Osteoblast (primary cell): ENCODE measurements at places on chromosomes 6 and 20. TPM values are rescaled to one million over a fixed set of nuclear protein-coding genes. Genes with fewer than 3 reads are reported as not detected.

NRSN1 gene
- not detected in 2 replicates for total RNA-seq

CCR6 gene
- total RNA-seq: not detected in 2 replicates

RAET1L gene
- not detected in 2 replicates for total RNA-seq

GRCh38 chr20:56628873-56629463 lies at the start of gene TFAP2C:
TFAP2C (plus strand) TSS chr20:56629306; CDS start chr20:56629545, 239 bp downstream.
- no peaks in the 10 kb centered on the region for H3K4me1 ChIP-seq
- H3K27ac ChIP-seq: no peak within 1 kb of the TSS
- H3K36me3 ChIP-seq: no peaks in the 10 kb centered on the region
- DNase-seq: peak; percentile 68

GRCh38 chr6:38346291-38347079 lies 293.2 kb downstream of the BTBD9 start:
- H3K4me1 ChIP-seq: peaks cover 32% of the 10 kb centered on the region
- peak overlapping the region; percentile 2 for H3K27ac ChIP-seq
- no peak overlapping the region for H3K4me3 ChIP-seq

- H3K27me3 ChIP-seq: no peaks in the 10 kb centered on the region
- H3K4me1 ChIP-seq: no peaks in the 10 kb centered on the region
- H3K4me3 ChIP-seq: no peak overlapping the region
- no peak overlapping the region for H3K27ac ChIP-seq
- no peaks in the 10 kb centered on the region for H3K36me3 ChIP-seq
- DNase-seq: no peak
Measured at GRCh38 chr6:39206250-39206721, 23.0 kb downstream of the KCNK5 start.

DNA sequence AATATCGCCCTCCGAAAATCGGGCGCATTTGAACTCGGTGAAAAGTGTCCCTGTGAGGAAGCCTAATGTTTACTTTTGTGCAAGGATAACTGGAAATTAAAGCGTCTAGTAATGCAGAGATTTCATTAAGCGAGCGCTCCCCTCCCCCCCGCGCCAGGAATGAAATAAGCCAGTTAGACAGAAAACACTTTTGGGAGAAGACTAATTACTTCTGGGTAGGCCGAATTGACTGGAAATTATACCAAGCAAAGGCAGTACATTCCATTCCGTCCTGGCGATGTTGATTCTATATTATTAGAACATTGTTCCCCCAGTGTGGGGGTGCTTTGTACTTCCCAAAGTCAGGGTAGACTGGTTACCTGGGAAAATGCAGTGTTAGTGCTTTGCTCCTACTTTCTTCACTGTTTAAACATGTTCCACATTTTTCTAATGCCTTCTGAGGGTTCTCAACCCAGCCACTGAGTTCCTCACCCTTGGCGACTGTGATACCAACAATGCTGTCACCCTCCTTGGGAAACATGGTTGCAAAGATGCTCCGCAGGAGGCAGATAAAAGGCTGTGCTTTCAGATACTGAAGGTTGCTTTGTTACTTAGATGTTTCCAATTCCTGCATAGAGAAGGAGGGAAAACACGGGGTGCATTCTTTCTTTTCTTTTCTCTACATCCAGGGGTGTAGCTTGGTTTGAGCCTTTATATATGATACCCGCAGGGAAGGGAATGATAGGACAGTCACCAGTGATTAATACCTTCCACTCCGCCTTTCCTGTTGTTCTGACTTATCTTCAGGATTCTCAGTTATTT lies 2.6 kb downstream of the GJA1 start:
- peaks cover 46% of the 10 kb centered on the region for H3K4me1 ChIP-seq
- H3K27me3 ChIP-seq: no peaks in the 10 kb centered on the region
- peak overlapping the region; percentile 97 for H3K27ac ChIP-seq

DNA sequence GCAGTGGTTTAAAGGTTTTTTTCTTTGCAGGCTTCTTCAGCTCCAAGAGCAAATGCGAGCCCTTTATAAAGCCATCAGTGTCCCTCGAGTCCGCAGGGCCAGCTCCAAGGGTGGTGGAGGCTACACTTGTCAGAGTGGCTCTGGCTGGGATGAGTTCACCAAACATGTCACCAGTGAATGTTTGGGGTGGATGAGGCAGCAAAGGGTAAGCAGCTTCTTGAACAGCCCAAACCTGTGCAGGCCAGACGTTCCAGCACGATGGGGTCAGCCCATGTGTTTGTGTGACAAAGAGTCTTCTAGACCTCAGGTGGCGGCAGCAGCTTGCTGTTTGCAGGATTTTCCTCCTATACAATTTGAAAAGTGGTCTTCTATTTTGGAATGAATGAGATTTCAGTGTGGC lies 17.7 kb downstream of the DSP start:
- no peaks in the 10 kb centered on the region for H3K27me3 ChIP-seq
- peaks cover 10% of the 10 kb centered on the region for H3K4me1 ChIP-seq
- peaks cover 56% of the 10 kb centered on the region for H3K36me3 ChIP-seq
- DNase-seq: no peak

DNA sequence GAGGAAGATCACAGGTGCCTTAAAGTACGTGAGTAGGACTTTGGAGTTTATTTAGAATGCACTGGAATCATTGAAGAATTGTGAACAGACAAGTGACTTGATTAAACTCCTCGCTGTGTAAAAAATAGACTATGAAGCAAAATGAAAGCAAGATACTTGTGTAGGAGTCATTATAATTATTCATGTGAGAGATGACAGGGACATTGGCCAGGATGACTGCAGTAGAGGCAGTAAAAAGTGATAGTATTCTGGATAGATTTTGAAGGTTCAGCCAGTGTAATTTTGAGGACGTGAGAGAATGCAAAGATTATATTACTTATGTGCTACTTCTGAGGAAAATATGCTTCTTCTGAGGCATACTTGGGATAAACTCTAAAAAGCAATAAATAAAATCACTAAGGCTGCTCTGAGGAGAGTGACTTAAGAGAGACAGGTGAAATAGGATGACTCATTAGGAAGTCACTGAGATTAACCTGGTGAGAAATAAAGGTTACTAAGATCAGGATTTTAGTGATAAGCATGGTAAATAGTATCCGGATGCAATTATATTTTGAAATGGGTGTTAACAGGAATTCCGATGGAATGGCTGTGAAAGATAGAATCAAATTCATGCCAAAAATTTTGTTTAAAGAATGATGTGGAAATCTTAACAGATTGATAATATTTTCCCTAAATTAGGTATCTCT lies 202.0 kb downstream of the CENPW start:
- H3K27ac ChIP-seq: no peak overlapping the region
- H3K27me3 ChIP-seq: no peaks in the 10 kb centered on the region
- no peaks in the 10 kb centered on the region for H3K4me1 ChIP-seq
- no peaks in the 10 kb centered on the region for H3K36me3 ChIP-seq

DNA sequence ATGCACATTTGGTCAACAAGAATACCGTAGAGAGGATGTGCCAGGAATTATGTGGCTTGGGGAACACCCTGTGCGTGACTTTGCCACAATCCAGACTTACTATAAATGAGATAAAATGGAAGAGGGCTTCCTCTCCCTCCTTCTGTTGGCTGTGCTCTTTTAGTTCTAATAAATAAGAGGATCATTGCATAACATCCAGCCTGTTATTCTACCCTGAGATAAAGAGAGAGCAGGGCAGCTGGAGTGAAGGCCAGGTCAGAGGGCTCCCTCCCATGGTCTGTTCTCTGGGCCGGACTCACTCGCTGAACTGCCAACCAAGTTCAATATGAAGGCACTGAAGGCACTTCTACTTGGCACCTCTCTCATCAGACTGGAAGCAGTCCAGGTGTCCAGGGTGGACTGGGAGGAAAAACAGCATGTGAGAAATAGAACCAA lies 91.7 kb downstream of the MTFR2 start:
- DNase-seq: no peak
- peaks cover 3% of the 10 kb centered on the region for H3K4me1 ChIP-seq
- H3K4me3 ChIP-seq: no peak overlapping the region
- H3K36me3 ChIP-seq: peaks cover 66% of the 10 kb centered on the region
- H3K27me3 ChIP-seq: no peaks in the 10 kb centered on the region
- H3K27ac ChIP-seq: no peak overlapping the region

DNA sequence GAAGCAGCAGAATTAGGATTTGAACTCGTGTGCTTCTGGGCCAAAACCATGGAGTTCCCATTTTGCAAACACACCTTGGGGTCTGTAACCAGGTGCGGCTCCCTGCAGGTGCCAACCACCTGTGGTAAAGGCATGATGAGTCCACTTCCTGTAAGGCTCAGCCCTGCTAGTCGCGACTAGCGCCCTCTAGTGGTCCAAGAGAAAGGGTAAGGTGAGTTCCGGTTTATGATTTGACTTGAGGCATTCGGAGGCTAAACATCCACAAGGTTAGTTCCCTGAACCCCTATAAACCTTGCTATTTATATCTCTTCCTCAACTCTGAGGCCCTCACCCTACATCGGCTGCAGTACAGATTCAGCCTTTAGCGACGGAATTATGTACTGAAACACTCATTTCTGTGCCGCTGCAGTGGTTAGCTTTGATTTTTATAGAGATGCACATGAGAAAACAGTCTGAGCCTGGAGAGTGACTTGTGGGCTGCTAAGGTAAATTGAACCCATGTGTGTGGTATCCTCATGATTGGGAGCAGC lies 173.4 kb downstream of the PLCB1 start:
- no peaks in the 10 kb centered on the region for H3K36me3 ChIP-seq
- DNase-seq: no peak
- no peak overlapping the region for H3K27ac ChIP-seq
- no peaks in the 10 kb centered on the region for H3K27me3 ChIP-seq
- no peak overlapping the region for H3K4me3 ChIP-seq

DNA sequence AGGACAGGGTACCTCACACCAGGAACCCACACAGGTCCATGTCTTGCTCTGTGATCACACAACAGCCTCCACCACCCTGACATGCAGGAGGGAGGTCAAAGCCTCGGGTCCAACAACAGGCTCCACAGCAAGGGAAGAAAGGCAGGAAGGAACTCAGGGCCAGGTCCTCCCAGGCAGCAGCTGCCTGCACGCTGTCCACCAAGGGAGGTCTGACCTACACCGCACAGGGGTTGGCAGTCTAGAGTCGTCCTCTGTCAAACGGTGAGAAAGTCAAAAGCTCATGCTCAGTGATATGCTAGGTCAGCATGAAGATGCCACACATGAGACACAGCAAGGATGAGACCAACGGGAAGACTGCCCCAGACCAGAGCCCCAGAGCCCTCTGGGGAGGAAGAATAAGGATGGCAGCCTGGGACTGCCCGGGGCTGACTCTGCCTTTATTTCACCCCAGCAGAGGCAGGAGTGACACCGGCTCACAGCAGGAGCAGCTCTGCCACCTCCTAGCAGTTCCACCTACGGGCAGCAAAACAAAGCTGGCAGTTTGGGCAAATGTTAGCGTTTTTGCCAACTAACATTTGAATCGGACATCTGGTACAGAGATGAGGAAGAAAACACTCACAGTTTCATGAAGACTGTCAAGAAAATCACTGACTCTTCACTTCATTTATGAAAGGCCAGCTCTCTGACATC lies 8.5 kb downstream of the GMEB2 start:
- H3K27ac ChIP-seq: no peak overlapping the region
- DNase-seq: peak; percentile 60
- H3K4me1 ChIP-seq: no peaks in the 10 kb centered on the region
- H3K36me3 ChIP-seq: peaks cover 21% of the 10 kb centered on the region
- H3K27me3 ChIP-seq: no peaks in the 10 kb centered on the region
- H3K4me3 ChIP-seq: no peak overlapping the region

DNA sequence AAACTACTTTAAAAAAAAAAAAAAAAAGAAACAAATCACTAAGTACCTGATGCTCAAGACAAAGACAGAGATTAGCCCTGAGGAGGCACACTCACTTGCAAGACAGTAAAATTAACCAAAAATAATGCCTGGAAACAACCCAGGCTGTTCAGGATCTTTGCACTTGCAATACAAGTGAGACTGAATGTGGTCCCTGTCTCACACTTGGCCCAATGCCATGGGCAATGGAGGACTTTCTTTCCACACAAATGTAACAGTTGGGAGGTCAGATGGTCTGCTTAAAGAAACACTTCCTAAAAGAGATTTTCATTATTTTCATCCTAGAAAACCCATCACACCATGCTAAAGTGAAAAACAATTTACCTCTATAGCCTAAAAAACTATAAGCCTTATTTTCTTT lies 16.2 kb downstream of the STAU1 start:
- DNase-seq: no peak
- no peaks in the 10 kb centered on the region for H3K27me3 ChIP-seq
- H3K27ac ChIP-seq: no peak overlapping the region
- H3K36me3 ChIP-seq: peaks cover 10% of the 10 kb centered on the region
- H3K4me1 ChIP-seq: peaks cover 7% of the 10 kb centered on the region
- no peak overlapping the region for H3K4me3 ChIP-seq

DNA sequence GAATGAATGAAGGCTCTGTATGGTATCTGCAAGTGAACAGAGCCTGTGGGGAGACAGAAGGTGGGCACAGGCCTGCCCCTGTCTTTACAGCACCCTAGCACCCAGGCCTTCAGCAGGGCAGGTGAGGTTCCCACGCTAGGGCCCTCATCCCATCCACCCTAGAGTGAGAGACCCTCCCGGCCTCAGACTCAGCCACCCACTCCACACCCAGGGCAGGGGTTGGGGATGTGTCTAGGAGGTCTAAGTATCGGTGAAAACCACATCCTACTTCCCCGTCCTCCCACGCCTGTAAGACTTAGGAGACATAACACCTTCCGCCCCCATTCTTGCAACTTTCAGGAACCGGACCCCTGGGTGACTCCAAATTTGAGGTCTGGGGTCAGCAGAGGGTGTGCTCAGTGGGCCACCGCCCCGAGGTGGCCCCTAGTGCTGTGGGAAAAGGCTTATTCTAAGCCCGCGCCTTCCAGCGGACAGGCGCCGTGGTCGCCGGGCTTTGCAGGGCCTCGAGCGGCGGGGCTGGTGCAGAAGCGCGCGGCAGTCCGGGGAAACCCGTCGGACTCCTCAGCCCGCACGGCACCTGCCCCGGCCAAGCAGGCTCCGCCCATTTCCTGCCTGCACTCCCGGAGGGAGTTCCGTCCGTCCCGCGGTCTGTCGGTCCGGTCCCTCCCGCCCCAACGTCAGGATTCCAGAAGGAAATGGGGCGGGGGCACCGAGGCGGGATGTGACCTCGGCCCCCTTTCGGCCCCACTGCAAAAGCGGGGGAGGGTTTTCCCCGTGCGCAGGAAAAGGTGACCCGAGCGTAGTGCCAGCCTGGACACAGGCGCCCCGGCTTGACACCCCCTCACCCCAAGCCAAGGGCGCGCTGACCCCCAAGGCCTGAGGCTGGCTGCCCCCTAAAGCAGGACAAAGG lies 868 bp downstream of the SAMD10 start:
- H3K36me3 ChIP-seq: peaks cover 8% of the 10 kb centered on the region
- peak overlapping the region; percentile 72 for H3K4me3 ChIP-seq
- peaks cover 35% of the 10 kb centered on the region for H3K4me1 ChIP-seq
- H3K27ac ChIP-seq: no peak overlapping the region
- no peaks in the 10 kb centered on the region for H3K27me3 ChIP-seq
- DNase-seq: peak; percentile 90

DNA sequence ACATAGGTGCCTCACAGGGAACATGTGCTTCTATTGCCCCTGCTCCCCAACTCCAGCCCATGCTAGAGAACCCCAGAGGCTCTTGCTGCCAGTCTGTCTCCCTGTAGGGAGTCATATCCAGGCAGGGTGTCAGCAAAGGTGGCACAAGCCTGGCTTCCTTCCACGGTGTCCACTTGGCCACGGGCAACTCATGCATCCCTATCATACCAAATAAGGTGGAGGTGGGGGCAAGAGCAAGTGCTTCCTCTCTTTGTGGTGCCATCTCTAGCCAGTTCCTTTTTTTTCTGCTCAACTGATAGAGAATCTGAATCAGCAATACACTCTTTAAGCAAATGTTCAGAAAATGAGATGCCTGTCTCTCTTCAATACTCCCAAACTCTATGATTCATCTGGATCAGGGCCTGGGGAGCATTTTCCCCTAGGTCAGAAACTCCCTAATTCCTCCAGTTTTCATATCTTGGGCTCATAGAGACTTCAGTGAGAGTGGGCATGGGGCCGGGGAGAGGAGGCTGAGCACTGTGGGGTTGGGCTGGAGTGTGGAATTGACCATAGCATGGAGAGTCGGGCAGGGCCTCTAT lies 105.1 kb upstream of the GPR6 start:
- DNase-seq: no peak
- H3K4me3 ChIP-seq: no peak overlapping the region
- H3K4me1 ChIP-seq: no peaks in the 10 kb centered on the region
